ENCODE measurements at places on chromosomes 12 and 14.

GRCh38 chr12:59548930-59549329, 46.9 kb upstream of the SLC16A7 start:
- DNase-seq, result no peak

DNA sequence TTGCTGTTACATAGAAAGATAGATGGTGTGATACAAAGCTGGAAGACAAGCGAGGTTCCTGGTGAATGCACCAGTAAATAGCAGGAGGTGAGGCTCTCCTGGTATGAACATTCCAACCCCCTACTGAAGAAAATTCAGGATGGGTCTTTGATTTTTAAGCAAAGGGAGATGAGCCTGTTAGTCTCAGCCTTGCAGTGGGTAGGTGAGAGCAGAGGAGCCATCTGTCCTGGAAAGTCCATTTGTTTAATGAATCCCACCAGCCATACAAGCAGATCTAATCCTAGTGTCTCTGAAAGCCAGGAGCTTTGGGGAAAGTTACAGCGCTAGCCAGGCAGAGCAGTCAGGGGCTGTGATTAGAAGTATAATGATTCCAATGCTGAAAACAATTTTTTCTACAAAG, 234.8 kb upstream of the FOXN3 start:
- no peak for DNase-seq

- peak; percentile 78 for DNase-seq
Measured at GRCh38 chr12:54053751-54054741, at the start of gene HOXC4. TSS of gene HOXC4 (plus strand) at chr12:54053835. CDS start at chr12:54053923, 88 bp downstream.

DNA sequence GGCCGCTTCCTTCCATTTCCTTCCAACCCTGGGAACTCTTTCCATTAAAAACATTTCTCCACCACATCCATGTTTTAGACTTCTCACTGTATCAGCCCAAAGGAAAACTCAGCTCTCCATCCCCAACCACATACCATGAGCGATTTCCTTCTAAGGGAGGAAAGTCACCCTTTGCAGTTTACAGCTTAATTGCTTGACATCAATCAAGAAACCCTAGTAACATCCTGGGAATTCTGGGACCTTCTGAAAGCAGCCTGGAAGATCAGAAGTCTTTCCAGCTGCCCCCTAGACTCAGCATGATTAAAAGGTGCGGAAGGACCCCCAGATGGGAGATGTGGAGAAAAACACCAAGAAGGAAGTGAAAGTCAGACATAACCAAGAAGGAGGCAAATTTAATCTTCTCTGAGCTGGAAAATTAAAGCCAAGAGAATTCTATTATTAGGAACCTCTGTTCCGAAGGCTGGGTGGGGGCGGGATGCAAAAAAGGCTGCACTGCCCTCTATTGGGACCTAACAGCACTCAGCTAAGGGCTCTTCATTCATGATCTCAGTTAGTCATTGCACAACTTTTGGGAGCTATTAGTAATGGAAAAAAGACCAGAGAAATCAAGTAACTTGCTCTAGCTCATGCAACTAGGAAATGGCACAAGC, 73.3 kb upstream of the PLXNC1 start:
- DNase-seq, result peak; percentile 61

- peak; percentile 81 for DNase-seq
Measured at GRCh38 chr14:99035712-99036610, 236.0 kb downstream of the BCL11B start.

- no peak for DNase-seq
Measured at GRCh38 chr12:105382771-105383622, 52.5 kb downstream of the C12orf75 start.

- no peak for DNase-seq
Measured at GRCh38 chr12:5248230-5248629, 183.7 kb upstream of the NTF3 start.

- no peak for DNase-seq
Measured at GRCh38 chr12:58384196-58384595, 442.8 kb downstream of the ATP23 start.

- no peak for DNase-seq
Measured at GRCh38 chr12:123035841-123036240, 55.4 kb downstream of the ARL6IP4 start.

GRCh38 chr12:81546811-81547210, 212.3 kb downstream of the PPFIA2 start:
- DNase-seq, result no peak

DNA sequence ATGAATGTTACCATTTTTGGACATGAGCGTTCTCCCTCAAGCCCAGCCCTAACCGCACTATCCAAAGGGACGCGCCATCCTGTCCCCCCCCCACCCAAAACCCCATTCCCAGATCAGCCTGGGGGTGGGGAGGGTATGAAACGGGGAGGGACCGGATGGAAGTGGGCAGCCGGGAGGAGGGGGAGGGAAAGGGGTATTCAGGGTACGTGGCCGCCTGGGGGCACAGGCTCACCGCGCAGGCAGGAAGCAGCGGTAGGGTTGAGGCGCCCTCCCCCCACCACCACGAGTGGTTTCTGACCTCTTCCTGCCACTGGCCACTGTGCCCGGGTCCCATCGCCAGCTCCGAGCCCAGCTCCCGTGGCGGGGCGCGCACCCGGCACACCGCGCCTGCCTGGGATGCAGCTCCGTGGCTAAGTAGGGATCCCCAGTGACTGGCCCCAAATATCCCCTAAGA, 1.4 kb downstream of the ACTN1 start:
- DNase-seq, result peak; percentile 37

GRCh38 chr12:4450551-4451112, 5.0 kb upstream of the FGF6 start:
- no peak for DNase-seq

DNA sequence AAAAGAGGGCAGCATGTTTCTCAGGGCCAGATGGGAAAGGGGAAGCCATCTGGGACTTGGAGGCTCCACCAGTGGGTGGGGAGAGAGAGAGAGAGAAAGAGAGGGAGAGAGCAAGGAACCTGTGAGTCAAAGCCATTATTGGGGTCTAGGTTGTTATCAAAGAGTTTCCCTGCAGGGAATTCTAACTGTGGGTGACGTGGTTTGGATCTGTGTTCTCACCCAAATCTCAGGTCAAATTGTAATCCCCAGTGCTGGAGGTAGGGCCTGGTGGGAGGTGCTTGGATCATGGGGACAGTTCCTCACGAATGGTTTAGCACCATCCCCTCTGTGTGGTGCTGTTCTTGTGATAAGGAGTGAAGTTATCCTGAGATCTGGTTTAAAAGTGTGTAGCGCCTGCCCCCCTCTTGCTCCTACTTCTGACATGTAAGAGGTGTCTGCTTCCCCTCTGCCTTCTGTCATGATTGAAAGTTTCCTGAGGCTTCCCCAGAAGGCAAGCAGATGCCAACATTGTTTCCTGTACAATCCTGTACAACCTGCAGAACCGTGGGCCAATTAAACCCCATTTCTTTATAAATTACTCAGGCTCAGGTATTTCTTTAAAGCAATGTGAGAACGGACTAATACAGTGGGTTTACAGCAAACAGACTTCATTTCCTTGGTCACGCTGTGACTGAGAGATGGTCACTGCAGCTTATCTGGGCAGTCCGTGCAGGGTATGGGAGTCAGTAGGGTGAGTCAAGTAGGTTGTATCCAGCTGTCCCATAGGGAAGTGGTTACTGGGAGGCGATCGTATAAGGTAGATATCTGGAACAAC, 52.4 kb downstream of the CCDC91 start:
- DNase-seq, result no peak

DNA sequence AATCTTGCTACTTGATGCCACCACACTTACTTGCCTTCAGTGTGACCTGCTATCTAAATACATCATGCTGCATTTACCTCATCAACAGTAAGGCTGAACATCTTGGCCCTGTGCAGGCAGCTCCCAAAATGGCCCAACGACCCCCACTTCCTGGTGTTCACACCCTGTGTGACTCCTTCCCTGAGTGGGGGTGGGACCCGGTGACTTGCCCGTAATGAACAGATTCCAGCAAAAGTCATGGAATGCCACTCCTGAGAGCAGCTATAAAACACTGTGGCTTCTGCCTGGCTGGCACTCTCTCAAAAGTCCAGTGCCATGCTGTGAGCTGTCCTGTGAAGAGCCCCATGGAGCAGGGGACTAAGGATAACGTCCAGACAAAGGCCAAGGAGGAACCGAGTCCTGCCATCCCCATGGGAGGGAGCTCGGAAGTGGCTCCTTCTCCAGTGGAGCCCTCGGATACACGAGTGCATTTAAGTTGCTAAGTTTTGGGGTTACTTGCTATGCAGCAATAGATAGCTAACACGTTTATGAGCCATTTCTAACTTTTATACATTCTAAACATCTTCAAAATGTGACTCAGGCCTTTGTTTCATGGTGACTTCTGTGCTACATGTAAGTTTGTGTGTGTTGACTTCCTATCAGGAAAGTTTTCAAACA, 33.0 kb downstream of the P2RX2 start:
- no peak for DNase-seq

DNA sequence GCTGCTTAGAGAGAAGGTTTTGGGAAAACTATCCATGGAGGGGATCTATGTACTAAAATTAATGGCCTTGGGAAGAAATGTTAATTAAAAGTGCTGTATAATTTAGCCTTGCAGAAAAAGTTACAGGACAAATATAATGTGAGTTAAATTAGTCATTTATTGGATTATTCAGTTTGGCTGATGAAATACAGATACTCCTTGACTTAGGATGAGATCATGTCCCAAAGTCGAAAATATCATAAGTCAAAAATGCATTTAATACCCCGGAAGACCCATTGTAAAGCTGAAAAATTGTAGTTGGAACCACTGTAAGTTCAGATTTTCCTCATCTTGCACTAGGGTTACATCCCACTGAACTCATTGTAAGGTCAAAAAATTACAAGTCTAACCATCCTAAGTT, 9.7 kb downstream of the RTRAF start:
- DNase-seq, result no peak

GRCh38 chr14:80942191-80942600, 658 bp upstream of the CEP128 start:
- DNase-seq, result no peak

DNA sequence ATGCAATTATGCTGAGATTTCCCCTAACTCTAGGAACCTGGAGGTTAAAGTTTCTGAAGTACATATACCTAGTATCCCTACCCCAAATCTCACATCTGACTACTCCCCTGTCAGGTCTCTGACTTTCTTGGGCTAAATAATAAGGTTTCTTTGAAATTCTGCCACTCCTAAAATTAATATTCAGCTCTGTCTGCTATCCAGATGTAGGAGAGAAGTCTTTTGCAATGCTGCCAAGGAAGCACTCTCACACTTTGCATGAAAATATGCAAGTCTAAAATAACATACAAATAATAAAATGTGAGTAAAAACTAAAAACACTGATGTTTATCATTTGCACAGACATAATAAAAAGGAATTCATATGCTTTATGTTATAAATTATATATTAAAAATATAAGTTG, 196.9 kb upstream of the LRFN5 start:
- no peak for DNase-seq

- DNase-seq, result no peak
Measured at GRCh38 chr12:105334001-105334400, 3.5 kb downstream of the C12orf75 start.

- no peak for DNase-seq
Measured at GRCh38 chr14:63860146-63860545, 7.3 kb downstream of the SYNE2 start.

DNA sequence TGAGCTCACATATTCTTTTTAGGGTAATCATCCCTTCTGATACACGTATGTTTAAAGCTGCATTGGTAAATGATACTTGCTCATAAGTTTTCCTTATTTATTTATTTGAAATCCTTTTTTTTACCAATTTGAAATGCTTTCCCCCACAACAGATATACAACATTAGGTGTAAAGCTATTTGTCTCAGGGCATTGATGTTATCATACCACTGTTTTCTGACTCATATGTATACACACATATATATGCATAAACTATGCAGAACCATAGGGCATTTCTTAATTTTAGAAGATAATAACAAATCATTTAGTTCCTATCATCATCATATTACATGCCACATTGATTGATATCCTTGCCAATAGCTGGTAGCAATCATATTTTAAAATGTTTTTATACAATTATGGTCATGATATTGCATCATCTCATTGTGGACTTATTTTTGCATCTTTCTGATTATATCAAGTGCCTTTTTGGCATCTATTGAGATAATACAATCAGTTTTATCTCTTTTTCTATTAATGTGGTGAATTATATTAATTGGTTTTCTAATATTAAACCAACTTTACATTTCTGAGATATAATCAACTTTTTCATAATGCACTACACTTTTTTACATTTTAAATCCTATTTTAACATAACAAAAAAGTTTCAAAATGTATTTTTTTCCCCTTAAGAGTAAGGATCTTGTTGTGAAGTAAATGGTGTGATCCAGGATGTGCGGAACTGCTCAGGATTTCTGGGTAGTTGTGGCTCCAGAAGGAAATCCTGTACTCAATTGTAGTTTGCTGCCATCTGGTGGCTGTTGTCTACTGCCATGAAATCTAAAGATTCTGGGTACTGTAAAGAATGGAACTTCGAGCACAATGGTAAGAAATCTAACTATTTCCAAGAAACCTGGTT, 16.7 kb downstream of the OR9K2 start:
- DNase-seq, result peak; percentile 83

GRCh38 chr12:39441963-39442830, 723 bp downstream of the KIF21A start:
- peak; percentile 58 for DNase-seq

- no peak for DNase-seq
Measured at GRCh38 chr14:69694730-69695281, 72.1 kb upstream of the SRSF5 start.

DNA sequence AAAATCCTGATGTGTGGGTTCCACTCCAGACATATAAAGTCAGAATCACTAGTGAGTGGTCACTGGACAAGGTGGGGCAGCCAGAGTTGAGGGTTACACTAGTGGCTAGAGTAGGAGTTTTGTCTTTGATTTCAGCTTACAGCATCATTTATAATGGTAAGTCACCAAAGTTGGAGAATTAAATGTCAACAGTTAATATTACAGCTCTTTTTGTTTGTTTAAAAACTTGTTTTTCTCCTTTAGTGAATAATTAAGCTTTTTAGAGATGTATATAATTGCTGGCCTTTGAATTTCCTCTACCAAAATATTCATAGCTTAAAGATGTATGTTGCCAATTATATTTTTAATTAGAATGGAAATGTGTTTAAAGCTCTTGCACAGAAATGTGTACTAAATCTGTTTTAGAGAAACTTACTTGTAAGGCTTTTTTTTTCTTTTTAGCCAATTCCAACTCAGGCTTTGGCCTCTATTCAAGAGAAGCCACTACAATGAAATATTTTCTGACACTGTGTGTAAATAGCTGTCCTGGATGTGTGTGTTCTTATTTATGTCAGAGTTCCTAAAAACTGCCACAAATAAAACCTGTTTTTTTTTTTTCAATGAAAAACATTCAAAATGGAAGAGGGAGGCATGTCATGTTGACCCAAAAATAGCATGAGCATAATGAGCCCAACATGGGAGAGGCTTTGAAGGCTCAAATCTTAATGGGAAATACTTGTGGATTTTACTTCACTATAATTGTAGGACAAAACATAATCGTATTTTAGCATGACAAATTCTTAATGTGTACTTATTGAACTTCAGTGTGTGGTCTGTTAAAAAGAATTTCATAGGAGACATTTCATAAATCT, 92.2 kb downstream of the TBC1D30 start:
- DNase-seq, result no peak

GRCh38 chr12:47744005-47744651, 14.6 kb downstream of the RAPGEF3 start:
- no peak for DNase-seq

GRCh38 chr12:19129486-19130223, at the start of gene PLEKHA5:
TSS of gene PLEKHA5 (plus strand) at chr12:19129733. CDS start at chr12:19129800, 67 bp downstream.
- peak; percentile 77 for DNase-seq

Data from testis (tissue), 5 donors.